ENCODE measurements at places on chromosomes 6 and 20.

DNA sequence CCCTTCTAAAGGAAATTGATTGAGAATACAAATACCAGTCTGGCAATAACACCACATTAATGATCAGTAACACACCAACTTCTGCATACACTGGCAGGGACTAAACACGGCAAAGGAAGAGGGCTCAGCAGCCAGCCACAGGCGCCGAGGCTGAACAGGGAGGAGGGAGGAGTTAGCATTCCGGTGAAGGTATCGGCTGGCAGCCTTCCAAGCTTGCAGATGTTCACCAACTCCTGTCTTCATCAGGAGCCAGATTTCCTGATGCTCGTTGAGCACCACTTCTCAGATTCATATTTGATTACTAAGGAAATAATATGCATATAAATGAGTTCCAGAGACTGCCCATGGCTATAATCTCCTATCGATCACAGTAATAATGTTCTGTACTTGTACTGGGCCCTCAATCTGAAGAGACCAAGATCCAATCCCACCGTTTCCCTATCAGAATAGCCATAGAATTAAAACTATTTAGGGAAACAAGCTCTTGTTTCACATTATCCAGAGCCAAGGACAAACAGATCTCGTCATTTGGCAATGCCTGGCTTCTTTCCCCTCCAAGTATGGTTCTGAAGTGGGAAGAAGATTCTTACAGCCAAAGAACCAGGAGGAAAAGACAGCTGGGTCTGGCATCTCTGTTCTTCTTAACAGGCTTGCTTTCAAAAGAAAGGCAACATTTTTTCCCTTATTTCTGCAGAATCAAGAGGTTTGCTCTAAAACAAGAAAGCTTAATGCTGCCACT, 42.2 kb downstream of the GFOD1 start:
- no peak for DNase-seq

GRCh38 chr6:151389618-151390275, 1.6 kb downstream of the ZBTB2 start:
- peak; percentile 69 for DNase-seq

GRCh38 chr6:78810146-78810545, 57.2 kb upstream of the IRAK1BP1 start:
- no peak for DNase-seq

GRCh38 chr20:41469868-41470267, 103.2 kb upstream of the EMILIN3 start:
- DNase-seq = no peak

GRCh38 chr6:67642582-67642981, 992.5 kb upstream of the ADGRB3 start:
- no peak for DNase-seq

DNA sequence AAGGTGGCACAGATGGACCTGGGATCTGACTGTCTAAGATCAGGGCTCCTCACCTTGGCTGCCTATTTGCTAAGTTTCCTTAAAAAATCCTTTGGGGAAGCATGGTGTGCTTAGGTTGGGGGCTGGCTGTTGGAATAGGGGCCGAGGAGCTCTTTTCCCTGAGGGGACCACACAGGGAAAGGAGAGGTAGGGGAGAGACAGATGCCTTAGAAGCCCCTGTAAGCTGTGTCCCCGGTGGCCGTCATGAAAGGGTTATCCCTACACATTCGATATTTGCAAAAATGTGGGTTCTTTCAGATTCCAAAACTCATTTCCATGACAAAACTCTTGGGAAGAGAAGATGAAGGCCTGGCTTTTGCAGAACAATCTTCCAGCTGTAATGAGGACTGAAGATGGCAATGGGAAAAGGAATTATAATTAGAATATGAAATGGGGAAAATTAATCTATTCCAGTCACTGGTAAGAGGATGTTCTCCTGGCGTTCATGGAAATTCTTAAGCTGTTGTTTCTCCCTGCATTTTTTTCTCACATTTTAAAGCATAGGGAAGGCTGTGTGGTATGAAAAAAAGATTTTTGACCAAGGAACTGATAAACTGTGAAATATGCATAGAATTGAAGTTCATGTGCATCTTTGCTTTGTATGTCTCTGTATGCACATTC, 53.8 kb downstream of the TOX2 start:
- DNase-seq = no peak

DNA sequence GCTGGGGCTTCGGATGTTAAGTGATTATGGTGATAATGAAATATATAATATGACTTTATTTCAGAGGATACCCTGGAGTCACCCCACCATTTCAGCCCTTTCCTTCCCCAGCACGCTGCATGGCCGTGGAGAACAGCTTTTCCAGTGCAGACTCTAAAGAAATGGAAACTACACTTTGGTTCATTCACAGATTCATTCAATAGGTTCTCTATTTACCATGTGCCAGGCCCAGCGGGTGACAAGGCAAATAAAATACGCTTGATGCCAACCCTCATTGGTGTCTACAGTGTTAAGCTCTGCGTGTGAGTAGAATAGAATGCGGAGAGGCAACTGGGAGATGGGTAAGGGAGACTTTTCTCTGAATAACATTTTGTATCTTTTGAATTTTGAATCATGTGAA, 89.7 kb downstream of the TCP11 start:
- DNase-seq = peak; percentile 42

DNA sequence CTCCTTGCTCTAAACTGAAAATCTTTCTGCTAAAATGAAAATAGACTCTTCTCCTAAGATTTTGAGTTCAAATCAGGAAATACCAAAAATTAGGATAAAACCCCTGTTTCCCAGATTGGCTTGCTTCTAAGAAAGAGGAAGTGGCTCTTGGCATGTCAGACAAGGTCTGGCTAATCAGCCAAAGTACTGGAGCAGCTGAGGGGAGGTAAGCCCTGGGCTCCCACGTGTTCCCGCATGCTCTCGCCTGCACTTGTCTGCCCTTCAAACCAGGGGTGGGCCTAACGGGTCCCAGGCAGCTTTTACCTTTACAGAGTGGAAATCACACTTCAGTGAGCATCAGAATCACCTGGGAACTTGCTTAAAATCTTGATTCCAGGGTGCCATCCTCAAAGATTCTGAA, 43.2 kb upstream of the GABRR1 start:
- DNase-seq = no peak

GRCh38 chr20:32490942-32491763, 94.0 kb downstream of the NOL4L start:
- no peak for DNase-seq

DNA sequence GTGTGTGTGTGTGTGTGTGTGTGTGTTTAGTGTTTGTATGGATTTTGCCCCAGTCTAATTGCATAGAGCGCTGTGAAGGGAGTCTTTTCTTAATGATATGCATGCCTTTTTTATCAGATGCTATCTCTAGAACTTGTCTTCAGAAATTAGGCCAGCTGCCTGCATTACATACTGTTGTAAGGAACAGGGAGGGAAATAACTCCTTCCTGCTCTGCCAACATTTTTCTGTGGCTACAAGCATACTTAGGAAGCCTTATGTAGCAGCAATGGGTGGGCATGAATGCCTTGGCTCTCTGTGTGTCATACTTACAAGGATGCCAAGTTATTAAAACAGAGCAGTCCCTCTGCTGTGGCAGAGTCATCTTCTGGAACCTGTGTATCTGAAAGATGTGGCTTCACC, 8.0 kb upstream of the COL21A1 start:
- no peak for DNase-seq
